Left kidney (tissue), 8 donors: ENCODE measurements at places on chromosomes 16 and 17. TPM values are rescaled to one million over a fixed set of nuclear protein-coding genes. Genes with fewer than 3 reads are reported as not detected.

The TBC1D3I gene
- polyA plus RNA-seq: 0.57 TPM

The TMEM235 gene
- not detected for polyA plus RNA-seq

The TNFRSF17 gene
- polyA plus RNA-seq: 0.18 TPM

The IKZF3 gene
- 0.37 TPM for polyA plus RNA-seq

The MSLN gene
- polyA plus RNA-seq: 17.1 TPM

The SAMD14 gene
- 16.1 TPM for polyA plus RNA-seq

The RNF222 gene
- 0.07 TPM for polyA plus RNA-seq
